ENCODE measurements at places on chromosomes 5 and 9. TPM values are rescaled to one million over a fixed set of nuclear protein-coding genes. Genes with fewer than 3 reads are reported as not detected.

CXCL14 gene
- 13.0 TPM for total RNA-seq

PDE6A gene
- total RNA-seq, result 0.10 TPM

PCDHGC5 gene
- 4.0 TPM for total RNA-seq

PCDHGB4 gene
- 14.9 TPM for total RNA-seq

PCDHGB5 gene
- total RNA-seq, result 17.5 TPM

ADGRV1 gene
- 180 TPM for total RNA-seq

PCDHA3 gene
- 8.3 TPM for total RNA-seq

DNA sequence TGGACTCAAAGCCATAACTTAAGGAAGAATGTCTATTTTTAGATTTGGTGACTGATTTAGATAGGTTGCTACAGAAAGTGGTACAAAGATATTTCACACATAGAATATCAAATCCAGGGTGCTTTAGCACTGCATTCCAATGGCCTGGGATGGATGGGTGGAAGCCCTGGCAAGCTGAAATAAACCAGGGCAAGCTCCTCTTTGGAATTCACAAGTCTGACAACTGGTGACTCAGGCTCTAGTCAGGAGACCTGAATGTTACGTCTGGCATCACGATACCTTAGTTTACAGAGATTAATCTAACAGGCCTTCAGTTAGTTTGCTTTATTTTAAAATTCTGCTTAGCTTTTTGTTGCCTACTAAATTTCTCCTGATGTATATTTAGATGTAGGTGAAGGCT is 144.0 kb downstream of the TMC1 start:
- no peak for DNase-seq

DNA sequence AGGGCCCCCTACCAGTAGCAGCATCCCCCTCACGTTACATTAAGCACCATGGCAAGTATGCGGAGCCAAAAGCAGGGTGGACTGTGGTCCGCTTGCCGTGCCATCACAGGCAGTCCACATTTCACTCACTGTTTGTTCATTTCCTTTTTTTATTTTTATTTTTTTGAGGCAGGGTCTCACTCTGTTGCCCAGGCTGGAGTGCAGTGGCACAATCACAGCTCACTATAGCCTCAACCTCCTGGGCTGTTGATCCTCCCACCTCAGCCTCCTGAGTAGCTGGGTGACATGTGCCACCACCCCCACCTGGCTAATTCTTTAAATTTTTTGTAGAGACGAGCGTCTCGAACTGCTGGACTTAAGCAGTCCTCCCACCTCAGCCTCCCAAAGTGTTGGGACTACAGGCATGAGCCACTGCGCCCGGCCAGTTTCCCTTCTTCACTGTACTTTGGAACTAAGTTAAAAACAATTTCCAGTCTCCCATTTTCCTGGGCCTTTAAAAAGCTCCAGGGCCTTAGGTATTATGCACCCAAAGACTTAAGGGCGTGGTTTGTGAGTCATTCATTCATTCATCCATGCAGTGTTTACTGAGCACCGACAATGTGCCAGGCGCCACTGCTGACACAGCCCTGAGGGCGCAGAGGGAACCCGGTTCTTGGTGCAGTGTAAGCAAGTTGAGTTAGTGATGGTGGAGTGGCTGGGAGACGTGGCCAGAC is 19.9 kb downstream of the PRRX2 start:
- DNase-seq, result no peak

DNA sequence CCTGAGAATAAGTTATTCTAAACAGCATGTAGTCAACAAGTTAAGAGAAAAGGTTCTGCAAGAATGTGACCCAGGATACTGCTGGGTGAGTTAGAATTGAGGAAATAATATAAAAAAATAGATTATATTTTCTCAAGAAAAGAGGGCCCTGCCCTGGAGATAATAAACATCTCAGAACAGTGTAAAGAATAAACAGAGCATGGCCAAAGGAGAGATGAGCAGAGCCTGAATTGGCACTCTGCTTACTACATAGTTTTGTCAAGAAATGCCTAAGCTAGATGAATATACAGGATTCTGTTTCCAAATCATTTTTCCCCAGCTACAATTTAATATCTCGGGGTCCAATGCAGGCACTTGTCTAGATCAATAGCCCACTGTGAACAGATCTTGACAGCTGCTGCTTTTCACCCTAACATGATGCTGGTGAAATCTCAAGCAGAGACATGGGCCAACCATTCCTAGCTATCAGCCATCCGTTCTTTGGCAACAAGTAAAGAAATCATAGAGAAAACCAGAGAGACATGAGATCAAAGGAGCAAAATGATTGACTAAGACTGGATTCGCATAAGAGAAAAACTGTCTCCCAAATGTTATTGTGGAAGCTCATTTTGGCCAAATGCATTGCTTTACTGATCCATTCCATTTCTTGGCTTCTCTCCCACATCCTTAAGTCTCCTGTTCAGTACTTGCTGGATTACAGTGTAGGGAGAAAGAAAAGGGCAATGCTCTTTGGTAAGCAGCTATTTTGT is 173.2 kb downstream of the PRELID2 start:
- no peak for DNase-seq

GRCh38 chr9:77161191-77161590 is 16.1 kb upstream of the VPS13A start:
- DNase-seq, result no peak

DNA sequence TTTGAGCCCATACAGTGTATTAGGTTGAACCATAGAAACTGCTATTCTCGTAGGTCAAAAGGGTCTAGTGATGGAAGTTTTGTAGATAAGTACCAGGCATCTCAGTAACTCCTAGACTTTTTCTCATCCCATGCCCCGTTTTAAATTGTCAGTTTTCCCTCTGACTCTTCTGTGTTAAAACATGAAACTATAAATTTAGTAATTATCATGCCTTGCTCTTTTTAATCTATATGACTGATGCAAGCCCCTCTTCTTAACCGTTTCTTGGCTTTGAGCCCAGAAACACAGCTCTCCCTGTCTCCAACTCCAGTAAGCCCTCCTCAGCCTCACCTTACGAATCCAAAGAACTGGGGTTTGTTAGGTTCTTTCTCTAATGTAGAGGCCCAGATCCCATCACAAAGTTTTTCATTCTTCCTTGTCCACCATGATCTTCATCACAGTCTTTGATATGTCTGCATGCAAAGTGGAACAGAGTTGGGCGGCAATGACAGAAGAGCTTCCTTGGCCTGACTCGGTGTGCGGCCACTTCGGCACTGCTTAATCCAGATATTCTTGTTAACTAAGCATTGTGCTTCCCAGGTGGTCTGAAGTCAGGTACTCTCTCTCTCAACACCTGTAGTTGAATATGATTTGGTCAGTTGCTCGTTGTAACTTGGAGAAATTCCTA is 21.1 kb downstream of the RGMB start:
- no peak for DNase-seq

- no peak for DNase-seq
Measured at GRCh38 chr5:65029178-65029577, 260.4 kb downstream of the CWC27 start.

DNA sequence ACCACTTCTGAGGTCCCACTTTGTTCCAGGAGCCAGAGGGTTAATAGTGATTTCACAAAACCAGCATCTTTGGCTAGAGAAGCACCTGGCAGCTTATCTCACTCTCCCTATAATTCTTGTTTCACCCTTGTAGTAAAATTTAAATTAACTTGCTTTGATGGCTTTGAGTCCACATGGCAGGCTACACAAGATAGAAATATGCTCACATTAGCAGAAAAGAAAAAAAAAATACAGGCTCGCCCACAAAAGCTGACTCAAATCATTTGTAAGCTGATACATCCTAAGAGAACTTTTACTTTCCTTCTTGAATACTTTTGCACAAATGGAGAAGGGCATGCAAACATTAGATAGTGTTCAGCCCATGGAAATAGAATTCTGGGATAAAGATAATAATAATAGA is 36.2 kb downstream of the TNFSF15 start:
- no peak for DNase-seq

DNA sequence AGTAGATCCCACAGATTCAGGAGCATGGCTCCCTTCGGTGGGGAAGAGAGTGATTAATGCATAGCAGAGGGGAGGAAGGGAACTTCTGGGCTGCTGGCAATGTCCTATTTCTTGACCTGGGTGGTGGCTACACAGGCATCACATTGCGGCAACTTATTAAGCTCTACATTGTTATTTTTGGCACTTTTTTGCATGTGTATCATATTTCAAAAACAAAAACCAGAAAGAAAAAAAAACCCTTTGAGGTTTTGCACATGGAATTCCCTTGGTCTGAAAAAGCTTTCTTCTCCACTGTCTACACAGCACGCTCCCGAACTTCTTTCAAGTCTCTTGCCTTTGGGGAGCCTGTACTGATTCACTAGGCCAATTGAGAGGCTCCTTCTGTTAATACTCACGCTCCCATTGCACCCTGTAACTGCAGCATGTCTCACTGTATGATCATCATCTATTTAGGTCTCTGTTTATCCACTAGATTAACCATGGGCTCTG is 25.1 kb downstream of the CEMIP2 start:
- DNase-seq, result no peak

DNA sequence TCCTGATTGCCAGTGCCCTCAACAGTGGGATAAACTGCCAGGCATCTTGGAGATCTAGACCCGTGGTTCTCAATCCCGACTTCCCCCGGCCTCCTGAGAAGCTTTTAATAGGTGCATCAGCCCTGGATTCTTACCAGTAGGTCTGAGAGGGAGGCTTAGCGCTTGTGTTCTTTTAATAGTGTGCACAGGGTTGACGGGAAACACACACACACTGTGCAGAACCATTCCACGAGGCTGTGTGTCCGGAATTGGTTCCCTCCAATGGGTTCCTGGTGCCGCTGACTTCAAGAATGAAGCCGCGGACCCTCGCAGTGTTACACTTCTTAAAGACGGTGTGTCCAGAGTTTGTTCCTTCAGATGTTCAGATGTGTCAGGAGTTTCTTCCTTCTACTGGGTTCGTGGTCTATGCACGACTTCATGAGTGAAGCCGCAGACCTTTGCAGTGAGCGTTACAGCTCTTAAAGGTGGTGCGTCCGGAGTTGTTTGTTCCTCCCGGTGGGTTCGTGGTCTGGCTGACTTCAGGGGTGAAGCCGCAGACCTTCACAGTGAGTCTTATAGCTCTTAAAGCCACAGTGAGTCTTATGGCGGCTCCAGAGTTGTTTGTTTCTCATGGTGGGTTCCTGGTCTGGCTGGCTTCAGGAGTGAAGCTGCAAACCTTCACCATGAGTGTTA is 46.6 kb upstream of the PRSS3 start:
- no peak for DNase-seq

- no peak for DNase-seq
Measured at GRCh38 chr9:96129747-96130146, 172.2 kb downstream of the HSD17B3 start.

- no peak for DNase-seq
Measured at GRCh38 chr9:137621131-137621757, 2.4 kb downstream of the EHMT1 start.

DNA sequence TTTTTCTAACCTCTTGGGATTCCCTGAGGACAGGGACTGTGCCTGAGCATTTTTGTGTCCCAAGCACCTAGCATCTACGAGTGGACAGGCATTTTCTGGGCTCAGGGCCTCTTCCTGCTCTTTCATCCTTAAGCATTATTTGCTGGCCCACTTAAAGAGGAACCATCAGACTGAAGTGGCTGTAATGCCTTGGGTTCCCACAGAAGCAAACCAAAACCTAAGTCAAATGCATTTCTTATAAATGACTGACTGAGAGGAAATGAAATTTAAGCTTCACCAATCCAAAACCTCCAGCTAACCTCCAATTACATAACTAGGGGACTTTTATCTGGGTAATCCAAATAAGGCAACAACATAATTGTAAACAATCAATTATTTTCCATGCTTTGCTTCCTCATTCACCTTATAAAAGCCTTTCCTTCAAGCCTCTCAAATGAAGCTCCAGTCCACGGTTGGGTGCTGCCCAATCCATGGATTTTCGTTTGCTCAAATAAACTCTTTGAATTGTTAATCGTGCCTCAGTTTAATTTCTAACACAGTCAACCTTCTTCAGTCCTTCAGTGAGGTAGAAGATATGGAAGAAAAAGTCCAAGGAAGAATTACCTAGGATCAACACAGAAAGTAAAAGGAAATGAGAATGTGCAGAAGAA is 25.3 kb upstream of the SLC31A2 start:
- DNase-seq, result no peak

- DNase-seq, result no peak
Measured at GRCh38 chr9:2418619-2419018, 203.0 kb upstream of the VLDLR start.

- DNase-seq, result no peak
Measured at GRCh38 chr5:109901628-109901981, 211.9 kb downstream of the MAN2A1 start.

DNA sequence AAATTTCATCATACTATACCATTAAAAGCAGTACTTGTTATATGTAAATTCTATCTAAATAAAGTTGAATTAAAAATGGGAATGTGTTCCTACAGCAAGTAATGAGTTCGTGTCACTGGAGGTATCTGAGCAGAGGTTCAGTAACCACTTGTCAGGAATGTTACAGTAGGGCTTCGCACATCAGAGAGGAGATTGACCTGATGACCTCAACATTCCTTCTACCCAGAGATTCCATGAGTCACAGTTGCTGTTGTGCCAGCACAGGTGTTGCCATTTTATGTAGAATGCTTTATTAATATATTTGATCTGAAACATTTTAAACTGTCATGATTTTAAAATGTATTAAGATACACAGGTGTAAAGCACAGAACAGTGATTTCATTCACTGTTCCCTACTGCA is 60.3 kb downstream of the STX17 start:
- no peak for DNase-seq

DNA sequence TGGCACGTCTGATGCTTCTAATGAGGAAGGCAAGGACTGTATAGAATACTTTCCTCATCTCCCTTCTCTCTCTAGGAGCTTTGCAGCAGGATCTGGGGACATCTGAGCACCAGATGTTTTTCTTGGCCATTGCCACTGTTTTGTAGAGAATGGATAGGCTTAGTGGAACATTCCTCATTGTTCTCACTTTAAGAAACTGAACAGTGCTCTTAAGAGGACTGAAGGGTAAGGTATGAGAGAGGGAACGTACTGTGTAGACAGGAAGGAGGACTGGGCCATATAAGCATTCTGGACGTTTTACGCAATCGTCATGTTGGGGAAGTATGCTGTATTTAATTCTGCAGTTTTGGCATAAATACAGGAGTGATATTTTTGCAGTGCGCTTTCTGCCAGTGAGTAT is 70.6 kb downstream of the SMARCA2 start:
- DNase-seq, result no peak

- DNase-seq, result no peak
Measured at GRCh38 chr5:68771732-68772131, 322.1 kb upstream of the SLC30A5 start.

DNA sequence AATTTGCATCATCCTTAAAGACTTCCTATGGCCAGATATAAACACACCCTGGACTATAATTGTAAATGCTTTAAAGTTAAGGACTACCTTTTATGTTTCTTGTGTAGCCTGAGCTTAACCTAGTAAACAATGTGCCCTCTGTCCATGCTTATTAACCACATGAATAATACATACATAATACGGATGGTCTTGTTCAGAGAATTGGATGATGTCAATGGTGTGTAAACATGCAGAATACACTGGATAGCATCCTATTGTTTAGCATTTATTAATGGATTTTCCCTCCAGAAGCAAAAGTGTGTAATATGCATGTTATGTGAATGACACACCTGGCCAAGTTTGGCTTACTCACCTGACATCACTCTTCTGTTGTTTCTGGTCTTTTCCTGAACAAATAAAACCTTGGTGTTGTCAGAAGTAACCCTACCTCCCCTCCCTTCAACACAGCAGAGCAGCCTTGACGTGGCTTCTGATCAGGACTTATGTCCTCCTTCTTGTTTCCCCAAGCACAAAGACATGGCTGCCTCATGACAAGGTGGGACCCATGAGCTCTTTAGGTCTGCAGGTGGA is 517.9 kb downstream of the MTRR start:
- no peak for DNase-seq
